HFFc6 (cell line): ENCODE measurements at places on chromosomes 7 and 10. TPM values are rescaled to one million over a fixed set of nuclear protein-coding genes. Genes with fewer than 3 reads are reported as not detected.

DNA sequence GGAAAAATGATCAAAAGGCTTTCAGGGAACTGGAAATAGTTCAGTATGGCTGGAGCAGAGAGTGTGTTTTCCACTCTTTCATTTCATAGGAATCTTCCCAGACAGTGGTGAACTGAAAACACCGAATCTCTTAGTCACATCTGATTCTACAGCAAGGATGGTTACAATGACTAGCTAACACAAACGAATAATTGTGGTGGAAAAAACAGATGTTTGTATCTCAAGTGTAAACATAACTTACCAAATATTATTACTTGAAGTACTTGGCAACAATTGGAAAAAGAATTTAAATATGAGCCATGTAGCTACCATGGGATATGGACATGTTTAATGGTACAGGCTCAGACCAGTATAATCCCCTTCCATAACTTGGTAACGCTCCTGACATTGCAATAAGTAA lies 21.1 kb upstream of the BPGM start:
- peaks cover 44% of the 10 kb centered on the region for H3K4me1 ChIP-seq
- peak overlapping the region; percentile 63 for H3K27ac ChIP-seq
- peak; percentile 89 for DNase-seq
- H3K27me3 ChIP-seq, result no peaks in the 10 kb centered on the region
- no peaks in the 10 kb centered on the region for H3K36me3 ChIP-seq
- no peak overlapping the region for H3K4me3 ChIP-seq

GRCh38 chr7:116691664-116692063 lies 19.7 kb downstream of the MET start:
- peaks cover 78% of the 10 kb centered on the region for H3K4me1 ChIP-seq
- H3K27ac ChIP-seq, result peak overlapping the region; percentile 84
- no peak for DNase-seq
- peak overlapping the region; percentile 27; the same call in 1 of the 2 replicates for H3K4me3 ChIP-seq
- peaks cover 32% of the 10 kb centered on the region for H3K36me3 ChIP-seq

GRCh38 chr7:46741938-46742540 lies 821.0 kb upstream of the IGFBP3 start:
- H3K27me3 ChIP-seq, result peaks cover 1% of the 10 kb centered on the region; the same call in 1 of the 2 replicates
- no peak overlapping the region for H3K27ac ChIP-seq

GRCh38 chr10:35607475-35608327 lies 2.6 kb downstream of the GJD4 start:
- peaks cover 5% of the 10 kb centered on the region; the same call in 1 of the 2 replicates for H3K4me1 ChIP-seq
- peak overlapping the region; percentile 69; the same call in 1 of the 2 replicates for H3K4me3 ChIP-seq
- peaks cover 60% of the 10 kb centered on the region for H3K27me3 ChIP-seq
- H3K27ac ChIP-seq, result no peak overlapping the region
- no peak for DNase-seq

GRCh38 chr7:117949232-117949631 lies 76.0 kb upstream of the CTTNBP2 start:
- no peaks in the 10 kb centered on the region for H3K4me1 ChIP-seq
- H3K4me3 ChIP-seq, result no peak overlapping the region
- H3K36me3 ChIP-seq, result no peaks in the 10 kb centered on the region

DNA sequence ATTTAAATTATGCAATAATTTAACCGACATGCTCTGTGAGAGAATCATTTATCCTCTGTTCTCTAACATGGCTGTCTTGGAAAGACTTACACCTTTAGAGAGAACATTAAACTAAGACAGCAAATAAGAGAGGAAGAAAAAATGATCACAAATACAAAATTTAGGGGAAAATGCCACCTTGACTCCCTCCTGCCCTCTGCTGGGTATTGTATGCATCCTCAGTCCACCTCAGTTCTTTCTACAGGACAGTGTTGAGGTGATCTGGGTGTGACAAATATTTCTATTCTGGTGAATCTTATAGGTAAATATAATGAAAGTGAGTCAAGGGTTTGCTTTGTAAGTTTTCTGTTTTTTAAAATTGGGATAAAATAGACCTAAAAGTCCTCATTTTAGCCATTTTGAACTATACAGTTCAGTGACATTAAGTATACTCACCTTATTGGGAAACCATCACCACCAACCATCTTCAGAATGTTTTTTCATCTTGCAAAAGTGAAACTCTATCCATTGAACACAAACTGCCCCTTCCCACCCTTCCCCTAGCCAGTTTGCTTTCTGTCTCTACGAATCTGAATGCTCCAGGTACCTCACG lies 61.5 kb upstream of the ELMO1 start:
- no peak for DNase-seq
- H3K27me3 ChIP-seq, result no peaks in the 10 kb centered on the region
- H3K27ac ChIP-seq, result no peak overlapping the region
- no peaks in the 10 kb centered on the region for H3K36me3 ChIP-seq

DNA sequence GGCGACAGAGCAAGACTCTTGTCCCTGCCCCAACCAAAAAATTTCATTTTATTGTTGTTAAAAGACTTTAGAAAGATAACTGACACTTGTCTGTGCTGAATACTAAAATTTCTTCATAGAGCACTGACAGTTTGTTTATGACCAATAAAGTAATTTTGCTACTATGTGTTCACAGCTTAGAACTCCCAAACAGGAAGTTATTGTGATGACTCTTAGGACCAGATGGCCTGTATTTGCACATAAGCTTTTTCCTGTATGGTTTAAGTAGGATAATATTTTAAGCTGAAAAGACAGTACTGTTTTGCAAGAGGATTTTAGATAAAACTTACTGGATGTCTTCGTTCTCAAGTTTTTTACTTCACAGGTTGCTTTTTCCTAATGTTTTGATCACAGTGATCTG lies 80.7 kb downstream of the MMRN2 start:
- H3K4me3 ChIP-seq, result no peak overlapping the region
- peaks cover 8% of the 10 kb centered on the region; the same call in 1 of the 2 replicates for H3K36me3 ChIP-seq
- H3K27ac ChIP-seq, result no peak overlapping the region
- peak; percentile 38 for DNase-seq

GRCh38 chr7:20244334-20245120 lies 27.3 kb upstream of the MACC1 start:
- no peak overlapping the region for H3K4me3 ChIP-seq
- H3K27ac ChIP-seq, result no peak overlapping the region
- no peaks in the 10 kb centered on the region for H3K36me3 ChIP-seq
- H3K27me3 ChIP-seq, result no peaks in the 10 kb centered on the region; the same call in 1 of the 2 replicates
- no peaks in the 10 kb centered on the region for H3K4me1 ChIP-seq

- DNase-seq, result no peak
- peaks cover 9% of the 10 kb centered on the region for H3K4me1 ChIP-seq
- no peak overlapping the region for H3K27ac ChIP-seq
- H3K4me3 ChIP-seq, result no peak overlapping the region
These were observed 146.3 kb upstream of the PTN start for GRCh38 chr7:137489880-137490279.

DNA sequence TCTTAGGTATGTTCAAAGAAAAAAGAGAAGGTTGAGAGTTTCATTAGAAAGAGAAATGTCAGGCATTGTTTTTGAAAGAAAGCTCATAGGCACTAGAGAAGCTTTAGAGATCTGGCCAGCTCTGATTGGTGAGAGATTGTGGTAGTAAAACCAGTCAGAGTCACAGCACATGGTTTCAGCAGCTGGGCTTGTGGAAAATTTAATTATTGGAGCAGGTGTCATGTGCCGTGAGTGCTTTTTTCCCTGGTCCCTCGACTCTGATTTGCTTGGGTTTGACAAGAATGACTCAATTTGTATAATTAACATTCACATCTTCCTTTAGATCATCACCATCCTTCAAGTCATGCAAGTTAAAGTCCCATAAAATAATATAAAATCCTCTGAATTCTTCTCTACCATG lies 35.2 kb downstream of the MRPL32 start:
- H3K36me3 ChIP-seq, result no peaks in the 10 kb centered on the region
- no peak for DNase-seq

- no peaks in the 10 kb centered on the region; the same call in 1 of the 2 replicates for H3K36me3 ChIP-seq
- no peak for DNase-seq
- no peak overlapping the region for H3K27ac ChIP-seq
- H3K4me1 ChIP-seq, result no peaks in the 10 kb centered on the region
- H3K27me3 ChIP-seq, result peaks cover 1% of the 10 kb centered on the region; the same call in 1 of the 2 replicates
These were observed 131.0 kb downstream of the SEM1 start for GRCh38 chr7:96578606-96579005.

GRCh38 chr7:96189129-96189820 lies 132.6 kb downstream of the SLC25A13 start:
- peak overlapping the region; percentile 79; the same call in 1 of the 2 replicates for H3K4me3 ChIP-seq
- no peak overlapping the region for H3K27ac ChIP-seq
- DNase-seq, result no peak
- no peaks in the 10 kb centered on the region; the same call in 1 of the 2 replicates for H3K36me3 ChIP-seq
- H3K27me3 ChIP-seq, result peaks cover 2% of the 10 kb centered on the region; the same call in 1 of the 2 replicates

DNA sequence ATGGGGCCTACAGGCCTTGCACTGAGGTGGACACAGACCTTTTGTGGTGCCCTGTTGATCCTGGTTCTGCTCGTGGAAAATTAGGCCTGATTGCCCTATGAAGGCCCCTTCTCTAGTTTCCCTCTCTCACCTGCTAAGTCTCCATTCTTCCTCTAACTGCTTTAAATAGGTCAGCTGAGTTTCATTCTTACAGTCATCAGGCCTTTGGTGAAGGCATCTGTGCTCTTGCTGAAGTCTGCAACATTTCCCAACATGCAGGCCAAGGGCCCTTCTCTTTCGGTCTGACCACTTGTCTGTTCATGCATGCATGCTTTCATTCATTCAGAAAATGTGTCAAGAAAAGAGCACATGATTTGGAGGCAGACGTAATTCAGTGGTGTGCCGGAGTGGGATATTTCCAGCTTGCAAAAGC lies 244.0 kb downstream of the BUB3 start:
- DNase-seq, result no peak
- no peaks in the 10 kb centered on the region for H3K27me3 ChIP-seq
- peaks cover 15% of the 10 kb centered on the region for H3K36me3 ChIP-seq
- H3K4me3 ChIP-seq, result no peak overlapping the region

GRCh38 chr7:37173670-37174069 lies 275.0 kb downstream of the ELMO1 start:
- DNase-seq, result no peak
- no peaks in the 10 kb centered on the region for H3K4me1 ChIP-seq
- H3K27ac ChIP-seq, result no peak overlapping the region
- H3K4me3 ChIP-seq, result no peak overlapping the region
- H3K36me3 ChIP-seq, result no peaks in the 10 kb centered on the region

GRCh38 chr10:12829831-12830390 lies 171.6 kb downstream of the CCDC3 start:
- DNase-seq, result no peak
- H3K4me3 ChIP-seq, result no peak overlapping the region
- no peaks in the 10 kb centered on the region; the same call in 1 of the 2 replicates for H3K27me3 ChIP-seq
- H3K4me1 ChIP-seq, result no peaks in the 10 kb centered on the region
- no peaks in the 10 kb centered on the region for H3K36me3 ChIP-seq
- no peak overlapping the region for H3K27ac ChIP-seq

DNA sequence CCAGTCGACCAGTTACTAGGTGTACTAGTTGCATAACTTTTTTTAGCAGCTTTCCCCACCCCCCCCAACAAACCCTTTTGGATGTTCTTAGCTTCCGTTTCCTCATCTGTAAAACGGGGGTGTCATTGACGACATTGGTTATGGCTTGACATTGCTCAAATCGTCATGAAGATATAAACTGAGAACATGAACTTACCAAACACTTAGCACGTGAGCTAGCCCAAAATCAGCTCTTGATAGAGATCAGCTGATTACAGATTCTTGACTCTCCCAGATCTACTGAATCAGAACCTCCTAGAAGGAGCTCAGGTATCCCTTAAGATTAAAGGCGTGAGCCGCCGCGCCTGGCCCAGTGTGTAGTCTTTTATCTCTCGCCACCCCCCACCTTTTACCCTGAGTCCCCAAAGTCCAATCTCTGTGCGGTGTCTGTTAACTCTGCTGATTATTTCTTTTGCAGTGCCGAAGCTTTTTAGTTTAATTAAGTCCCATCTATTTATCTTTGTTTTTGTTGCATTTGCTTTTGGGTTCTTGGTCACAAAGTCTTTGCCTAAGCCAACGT lies 1.0 kb upstream of the GNA12 start:
- peak overlapping the region; percentile 73 for H3K27ac ChIP-seq
- peak overlapping the region; percentile 82 for H3K4me3 ChIP-seq
- no peak for DNase-seq
- H3K36me3 ChIP-seq, result peaks cover 34% of the 10 kb centered on the region

DNA sequence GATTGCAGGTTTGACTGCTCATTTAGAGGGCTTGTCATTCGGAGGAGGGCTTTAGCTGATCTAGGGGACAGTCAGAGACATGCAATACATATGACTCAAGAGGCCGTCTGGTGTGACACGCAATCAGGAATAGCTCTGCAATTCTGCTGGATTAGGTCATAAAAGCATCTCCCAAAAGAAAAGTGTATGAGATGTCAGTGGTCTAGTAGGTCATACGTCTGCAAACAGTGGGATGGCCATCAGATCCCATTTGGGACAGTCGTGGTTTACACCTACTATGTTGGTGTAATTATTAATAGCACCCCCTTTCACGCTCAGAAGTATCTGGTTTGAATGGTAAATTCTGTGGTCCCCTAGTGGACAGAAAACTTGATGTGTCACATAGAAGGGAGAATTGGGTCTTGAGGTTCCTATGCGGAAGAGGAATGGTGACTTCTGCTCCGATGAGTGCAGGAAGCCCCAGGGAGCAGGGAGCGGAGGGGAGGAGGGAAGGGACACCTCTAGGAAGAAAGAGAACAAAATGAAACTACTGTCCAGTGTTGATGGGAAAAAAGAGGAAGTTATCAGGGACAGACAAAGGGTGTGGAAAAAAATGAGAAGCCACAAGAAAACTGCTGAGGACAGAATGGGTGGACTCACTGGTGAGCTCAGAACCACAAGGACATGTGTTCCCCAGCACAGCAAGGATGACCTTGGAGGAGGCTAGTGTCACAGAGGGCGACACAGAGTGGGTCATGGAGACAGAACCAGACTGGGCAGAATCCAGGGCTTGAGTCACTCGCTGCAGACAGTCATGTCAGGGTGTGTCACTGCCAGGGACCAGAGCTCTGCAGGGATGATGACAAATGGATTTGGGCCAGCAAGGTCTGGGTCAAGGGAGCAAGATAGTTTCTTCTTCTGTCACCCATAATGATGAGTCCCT lies 59.9 kb downstream of the MAP3K8 start:
- DNase-seq, result peak; percentile 73
- H3K27ac ChIP-seq, result peak overlapping the region; percentile 1; the same call in 1 of the 2 replicates

ARHGEF5 gene
- total RNA-seq, result 0.02 TPM in 1 of 3 replicates, not detected in the others

NPS gene
- not detected in 3 replicates for total RNA-seq

NRP1 gene
- total RNA-seq, result 137 to 164 TPM (median 138 TPM) in 3 replicates

PNLIPRP3 gene
- not detected in 3 replicates for total RNA-seq

MBL2 gene
- total RNA-seq, result not detected in 3 replicates

NANOS1 gene
- 0.11 to 0.16 TPM (median 0.12 TPM) in 3 replicates for total RNA-seq
